ENCODE measurements at places on chromosomes 6 and 20.

DNA sequence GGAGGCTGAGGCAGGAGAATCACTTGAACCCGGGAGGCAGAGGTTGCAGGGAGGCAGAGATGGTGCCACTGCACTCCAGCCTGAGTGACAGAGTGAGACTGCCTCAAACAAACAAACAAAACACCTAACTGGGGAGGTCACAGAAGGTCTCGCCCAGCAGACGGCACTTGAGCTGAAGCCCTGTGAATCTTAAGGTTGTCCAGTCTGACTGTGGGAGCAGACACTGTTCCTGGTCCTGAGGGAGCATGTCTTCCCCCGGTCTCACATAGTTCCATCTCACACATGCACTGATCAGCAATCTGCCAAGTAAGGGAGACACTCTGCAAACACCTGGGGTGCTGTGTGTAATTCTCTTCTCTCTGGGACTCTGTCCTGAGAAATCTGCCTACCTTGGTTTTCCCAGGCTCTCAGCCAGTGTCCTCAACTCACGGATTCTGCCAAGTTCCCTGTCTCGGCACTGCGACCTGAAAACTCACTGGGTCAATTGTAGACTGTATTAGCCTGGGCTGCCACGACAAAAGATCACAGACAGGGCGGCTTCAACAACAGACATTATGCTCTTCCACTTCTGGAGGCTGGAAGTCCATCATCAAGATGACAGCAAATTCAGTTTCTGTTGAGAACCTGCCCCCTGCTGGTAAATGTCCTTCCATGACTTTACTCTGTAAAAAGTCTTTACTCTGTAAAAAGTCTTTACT lies 94.3 kb downstream of the JPH2 start:
- DNase-seq: no peak

DNA sequence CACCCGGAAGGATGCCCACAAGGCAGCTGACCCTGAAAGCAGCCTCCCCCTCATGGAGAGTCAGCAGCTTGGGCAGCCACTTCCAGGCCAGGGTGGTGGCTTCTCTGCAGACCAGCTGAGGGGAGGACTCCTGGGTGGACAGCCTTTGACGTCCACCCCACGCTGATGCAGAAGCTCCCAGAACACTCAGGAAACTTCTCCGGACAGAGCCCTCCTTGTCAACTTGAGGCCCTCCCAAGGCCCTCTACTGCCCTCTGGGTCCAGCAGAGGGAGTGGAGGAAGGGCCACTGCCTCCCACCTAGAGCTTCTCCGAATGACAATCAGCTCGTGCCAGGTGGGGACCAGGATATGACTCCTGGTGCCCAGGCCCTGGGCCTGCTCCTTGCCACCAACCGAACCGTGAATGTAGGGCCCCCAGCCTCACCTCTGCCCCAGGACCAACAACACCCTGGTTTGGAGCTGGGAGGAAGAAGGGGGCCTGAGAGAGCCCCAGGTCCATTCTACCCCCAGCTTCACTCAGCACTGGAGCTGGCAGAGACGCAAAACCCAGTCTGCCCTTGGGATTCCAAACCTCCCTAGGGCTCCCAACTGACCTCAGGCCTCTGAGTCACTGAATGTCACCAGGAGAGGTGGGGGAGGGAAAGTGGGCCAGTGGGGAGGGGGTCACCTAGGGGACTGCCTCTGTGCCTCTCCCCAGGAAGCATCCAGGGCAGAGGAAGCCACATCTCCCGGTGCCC lies 10.9 kb upstream of the SLC22A7 start:
- no peak for DNase-seq

DNA sequence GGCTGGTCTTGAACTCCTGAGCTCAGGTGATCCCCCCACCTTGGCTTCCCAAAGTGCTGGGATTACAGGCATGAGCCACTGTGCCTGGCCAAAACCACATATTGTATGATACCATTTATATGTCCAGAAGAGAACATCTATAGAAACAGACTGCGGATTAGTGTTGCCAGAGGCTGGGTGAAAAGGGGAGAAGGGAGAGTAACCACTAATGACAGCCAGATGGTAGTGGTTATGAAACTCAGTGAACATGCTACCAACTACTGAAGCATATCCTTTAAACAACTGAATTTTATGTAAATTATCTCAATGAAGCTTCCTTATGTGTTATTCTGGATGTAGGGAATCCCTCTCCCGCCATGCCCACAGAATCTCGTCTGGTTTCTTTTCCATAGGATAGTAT lies 15.7 kb downstream of the SLC23A2 start:
- no peak for DNase-seq

DNA sequence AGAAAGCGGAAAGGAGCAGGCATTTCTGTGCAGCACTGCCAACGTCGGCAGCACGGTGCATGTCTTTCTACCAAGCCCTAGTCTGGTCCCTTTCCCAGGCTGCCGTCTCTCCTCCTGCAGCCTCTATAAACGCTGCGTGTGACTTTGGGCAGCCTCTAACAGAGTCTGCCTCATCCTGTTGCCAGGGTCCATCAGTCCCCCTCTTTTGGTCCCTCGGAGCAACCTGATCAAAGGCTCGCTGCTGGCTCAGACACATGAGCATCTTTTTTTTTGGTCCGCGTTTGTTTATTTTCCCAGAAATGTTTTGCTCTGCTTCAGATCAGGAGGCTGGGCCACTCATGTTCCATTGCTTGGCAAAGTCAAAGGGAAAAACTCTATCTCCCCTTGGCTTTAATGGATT lies 166.8 kb upstream of the CST7 start:
- DNase-seq: no peak

DNA sequence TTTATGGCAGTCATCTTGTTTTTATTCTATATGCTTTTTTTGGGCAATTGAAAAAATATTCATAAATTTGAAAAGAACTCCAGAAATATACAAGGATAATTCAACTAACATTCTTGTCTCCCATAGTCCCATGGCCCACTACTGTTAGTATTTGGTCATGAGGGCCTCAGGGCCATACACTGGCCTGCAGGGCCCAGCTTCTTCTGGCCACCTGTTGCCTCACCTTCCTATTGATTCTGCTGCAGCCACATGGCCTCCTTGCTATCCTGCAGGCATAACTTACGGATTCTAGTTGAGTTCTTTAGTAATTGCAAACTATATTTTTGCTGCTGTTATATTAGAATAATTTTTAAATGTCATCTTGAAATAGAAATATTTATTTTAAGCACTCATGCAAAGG lies 72.6 kb downstream of the SCAND1 start:
- no peak for DNase-seq

DNA sequence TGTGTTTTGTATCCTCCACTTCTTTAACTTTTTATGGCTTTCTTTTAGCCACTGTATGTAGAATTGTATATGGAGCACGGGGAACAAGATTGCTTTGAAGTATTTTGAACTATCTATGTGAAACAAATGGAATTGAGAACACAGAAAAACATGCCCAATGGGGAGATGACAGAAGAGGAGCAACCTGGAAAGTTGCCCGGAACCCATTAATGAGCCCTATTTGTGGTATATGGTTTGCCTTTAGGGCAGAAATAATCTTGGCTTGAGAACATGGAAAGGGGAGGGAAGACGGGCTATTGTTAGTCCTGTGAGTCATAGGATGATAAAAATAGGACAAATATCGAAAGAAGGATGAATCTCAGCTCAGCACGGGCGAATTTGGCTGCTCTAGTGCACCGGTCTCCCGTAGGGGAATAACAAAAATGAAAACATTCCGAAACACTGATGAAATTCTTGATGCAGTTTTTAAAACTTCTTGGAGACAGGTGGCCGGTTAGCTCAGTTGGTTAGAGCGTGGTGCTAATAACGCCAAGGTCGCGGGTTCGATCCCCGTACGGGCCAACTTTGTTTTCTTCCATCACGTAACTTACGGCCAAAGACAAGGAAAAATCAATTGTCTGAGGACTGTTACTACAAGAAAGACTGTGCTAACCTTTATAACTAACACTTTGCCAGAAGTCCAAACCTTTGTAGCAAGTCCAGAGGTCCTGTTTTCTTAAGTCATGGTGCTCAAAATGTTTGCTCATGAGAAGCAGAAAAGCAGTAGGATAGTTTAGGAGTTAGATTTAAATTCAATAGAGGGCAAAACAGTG lies 15.7 kb downstream of the HMGN4 start:
- peak; percentile 70 for DNase-seq

- no peak for DNase-seq
These were observed 37.4 kb upstream of the JAG1 start for GRCh38 chr20:10710991-10711775.

DNA sequence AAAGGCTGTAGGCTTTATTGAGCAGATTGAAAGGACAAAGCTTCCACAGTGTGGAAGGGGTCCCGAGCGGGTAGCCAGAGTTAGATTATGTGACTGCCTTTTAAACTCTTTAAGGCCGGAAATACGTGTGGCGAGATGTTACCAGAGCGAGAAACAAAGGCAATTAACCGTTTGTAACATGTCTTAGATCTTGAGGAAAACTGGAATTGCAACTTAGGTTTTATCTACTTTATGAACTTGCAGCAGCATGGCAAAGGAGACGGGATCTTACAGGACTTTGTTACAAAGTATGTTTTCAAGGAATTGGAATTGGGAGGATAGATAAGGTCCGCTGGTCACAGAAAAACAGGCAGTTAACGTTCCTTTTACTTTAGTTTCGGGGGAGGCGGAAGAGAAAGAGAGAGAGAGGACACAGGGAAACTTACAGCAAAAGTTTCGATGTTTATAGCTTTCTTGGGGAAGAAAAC lies 594.7 kb upstream of the ADGRB3 start:
- no peak for DNase-seq

DNA sequence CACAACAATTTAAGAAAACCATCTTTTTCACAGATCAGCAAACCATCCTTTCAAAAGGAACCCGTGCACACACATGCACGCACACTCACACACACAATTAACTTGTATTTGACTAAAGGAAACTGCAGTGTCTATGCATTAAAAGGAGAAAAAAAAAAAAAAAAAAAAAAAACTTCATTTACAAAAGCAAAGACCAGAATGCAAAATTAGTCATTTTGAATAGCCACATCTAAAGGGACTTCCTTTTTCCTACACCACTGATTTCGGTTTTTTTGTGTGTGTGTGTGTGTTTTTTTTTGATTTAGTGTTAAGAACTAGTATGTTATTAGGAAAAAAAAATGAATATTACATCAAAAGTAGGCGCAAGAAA lies 6.3 kb downstream of the ZMYND8 start:
- no peak for DNase-seq

DNA sequence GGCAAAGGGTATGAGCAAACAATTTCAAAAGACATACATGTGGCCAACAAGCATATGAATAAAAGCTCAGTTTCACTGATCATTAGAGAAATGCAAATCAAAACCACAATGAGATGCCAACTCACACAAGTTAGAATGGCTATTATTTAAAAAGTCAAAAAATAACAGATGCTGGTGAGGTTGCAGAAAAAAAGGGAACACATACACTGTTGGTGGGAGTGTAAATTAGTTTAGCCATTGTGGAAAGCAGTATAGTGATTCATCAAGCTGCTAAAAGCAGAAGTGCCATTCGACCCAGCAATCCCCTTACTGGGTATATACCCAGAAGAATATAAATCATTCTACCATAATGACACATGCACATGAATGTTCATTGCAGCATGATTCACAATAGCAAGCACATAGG lies 6.7 kb upstream of the KHDC1L start:
- no peak for DNase-seq

DNA sequence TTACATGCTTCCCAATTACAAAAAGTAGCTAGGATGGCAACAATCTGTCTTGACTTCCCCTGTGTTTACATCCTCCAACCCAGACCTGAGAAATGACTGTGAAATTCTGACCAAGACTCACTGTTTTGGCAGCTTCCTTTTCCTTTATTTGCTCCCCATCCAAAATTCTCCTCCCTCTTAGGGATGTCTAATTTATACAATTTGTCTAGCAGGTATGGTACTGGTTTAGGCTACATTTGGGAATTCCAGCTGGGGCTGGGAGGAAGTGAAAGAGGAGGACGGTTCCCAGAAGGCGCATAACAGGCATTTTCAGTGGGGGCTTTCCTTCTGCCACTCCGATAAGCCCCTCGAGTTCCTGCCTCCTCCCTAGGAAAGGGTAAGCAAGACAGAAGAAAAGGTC lies 231.5 kb upstream of the BTBD3 start:
- DNase-seq: no peak

GRCh38 chr6:53634184-53634631 lies 31.3 kb downstream of the KLHL31 start:
- DNase-seq: no peak

GRCh38 chr20:54103067-54103761 lies 32.8 kb upstream of the BCAS1 start:
- peak; percentile 56 for DNase-seq

GRCh38 chr20:45448270-45448669 lies 21.3 kb upstream of the WFDC2 start:
- DNase-seq: no peak

DNA sequence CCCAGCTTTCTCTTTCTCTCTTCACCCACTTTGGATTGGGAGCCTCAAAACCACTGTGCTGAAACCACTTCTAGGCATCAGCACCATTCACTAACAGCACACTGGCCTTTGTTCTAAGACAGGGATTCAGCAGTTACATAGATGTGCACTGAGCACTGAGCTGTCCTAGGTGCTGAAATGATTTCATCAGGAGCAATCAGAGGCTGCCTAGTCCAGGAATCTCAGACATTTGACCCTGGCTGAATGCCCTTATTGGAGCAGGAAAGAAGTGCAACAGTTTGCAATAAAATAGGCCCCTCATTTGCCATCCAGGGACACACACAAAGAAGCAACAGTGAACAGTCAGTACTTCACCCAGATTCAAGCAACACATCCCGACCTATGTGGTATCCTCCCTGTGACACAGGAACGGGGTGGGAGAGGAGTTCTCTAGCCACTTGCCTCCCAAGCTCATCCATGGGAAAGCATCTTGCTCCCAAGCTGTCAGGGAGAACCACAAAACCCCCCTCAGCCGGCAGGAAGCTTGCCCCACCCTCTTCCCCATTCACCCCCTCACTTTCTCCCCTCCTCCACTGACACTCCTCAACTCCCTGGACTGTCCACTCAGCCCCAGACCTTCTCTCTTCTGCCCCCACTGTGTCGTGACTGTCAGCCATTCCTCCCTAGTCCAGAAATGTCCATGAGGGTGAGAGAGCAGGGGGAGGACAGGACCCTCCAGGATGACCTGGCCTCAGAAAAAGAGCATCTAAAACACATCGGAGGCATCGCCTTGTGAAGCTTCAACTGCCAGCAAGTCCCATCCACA lies 304.4 kb downstream of the PREX1 start:
- no peak for DNase-seq

- no peak for DNase-seq
These were observed 117.2 kb upstream of the BACH2 start for GRCh38 chr6:90413867-90414266.

- DNase-seq: no peak
These were observed 47.1 kb upstream of the TBC1D7 start for GRCh38 chr6:13375360-13375878.

GRCh38 chr6:3869632-3870527 lies 20.7 kb downstream of the FAM50B start:
- DNase-seq: no peak
